ENCODE measurements at places on chromosomes 2 and 18.

- no peak for DNase-seq
These were observed 87.4 kb downstream of the SMIM21 start for GRCh38 chr18:75339936-75340605.

DNA sequence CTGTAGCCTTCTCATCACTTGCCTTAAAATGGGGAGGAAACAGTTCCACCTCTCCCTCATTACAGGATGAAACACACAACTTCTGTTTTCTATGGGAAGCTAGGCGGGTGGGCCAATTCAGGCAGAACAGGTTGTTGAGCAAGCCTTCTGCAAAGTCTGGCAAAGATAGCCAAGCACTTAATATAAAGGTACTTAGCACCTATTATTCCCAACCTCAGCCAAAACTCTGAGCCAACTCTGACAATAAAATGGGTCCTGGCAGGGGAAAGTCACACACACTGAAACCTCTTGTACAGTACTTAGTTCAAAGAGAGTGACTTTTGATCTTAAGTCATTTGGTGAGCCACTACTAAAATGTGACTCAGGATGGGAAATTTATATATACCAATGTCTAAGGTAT lies 15.8 kb upstream of the SOCS6 start:
- no peak for DNase-seq

DNA sequence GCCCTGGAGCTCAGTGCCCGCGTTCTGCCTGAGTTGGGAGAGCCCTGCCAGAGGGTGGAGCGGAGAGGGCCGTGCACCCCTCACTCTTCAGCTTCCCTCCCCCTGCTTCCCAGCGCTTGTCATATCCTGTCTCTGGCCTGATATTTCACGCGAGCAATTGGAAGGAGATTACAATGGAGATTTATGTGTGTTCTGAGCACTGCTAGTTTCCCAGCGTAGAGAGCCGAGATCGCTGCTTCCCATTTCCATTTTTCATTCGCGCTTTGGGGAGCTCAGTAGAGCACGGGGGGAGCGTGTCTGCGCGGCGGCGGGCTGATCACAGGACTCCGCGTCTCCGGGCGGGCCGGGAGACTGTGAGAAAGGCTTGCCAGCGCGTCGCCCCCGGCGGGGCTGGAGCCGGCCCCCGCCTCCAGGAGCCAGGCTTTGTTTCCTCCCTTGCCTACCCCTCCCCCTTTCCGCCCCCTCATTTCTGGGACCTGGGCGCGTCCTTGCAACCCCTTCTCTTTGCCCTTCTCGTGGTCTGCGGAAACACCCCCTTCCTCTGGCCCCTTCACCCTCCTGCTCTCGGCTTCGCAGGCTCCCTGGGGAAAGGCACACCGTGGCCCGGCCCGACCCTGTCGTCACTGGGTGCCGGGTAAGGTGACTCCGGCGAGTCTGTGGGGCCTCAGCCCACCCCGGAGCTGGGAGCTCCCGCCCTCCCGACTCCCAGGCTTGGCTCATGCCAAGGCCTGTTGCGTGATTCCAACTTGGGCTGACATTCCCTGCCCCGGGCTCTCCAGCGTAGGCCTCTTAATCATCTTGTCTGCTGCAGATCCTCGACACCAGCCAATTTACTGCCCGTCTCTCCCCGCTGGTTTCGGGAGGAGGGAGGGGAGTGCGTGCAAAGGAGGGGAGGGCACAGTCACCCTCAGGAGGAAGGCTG lies 5.8 kb downstream of the DLX2 start:
- no peak for DNase-seq

- no peak for DNase-seq
These were observed 56.3 kb downstream of the GTF3C3 start for GRCh38 chr2:196743165-196743564.

GRCh38 chr2:72895759-72896281 lies 8.6 kb downstream of the SPR start:
- no peak for DNase-seq

DNA sequence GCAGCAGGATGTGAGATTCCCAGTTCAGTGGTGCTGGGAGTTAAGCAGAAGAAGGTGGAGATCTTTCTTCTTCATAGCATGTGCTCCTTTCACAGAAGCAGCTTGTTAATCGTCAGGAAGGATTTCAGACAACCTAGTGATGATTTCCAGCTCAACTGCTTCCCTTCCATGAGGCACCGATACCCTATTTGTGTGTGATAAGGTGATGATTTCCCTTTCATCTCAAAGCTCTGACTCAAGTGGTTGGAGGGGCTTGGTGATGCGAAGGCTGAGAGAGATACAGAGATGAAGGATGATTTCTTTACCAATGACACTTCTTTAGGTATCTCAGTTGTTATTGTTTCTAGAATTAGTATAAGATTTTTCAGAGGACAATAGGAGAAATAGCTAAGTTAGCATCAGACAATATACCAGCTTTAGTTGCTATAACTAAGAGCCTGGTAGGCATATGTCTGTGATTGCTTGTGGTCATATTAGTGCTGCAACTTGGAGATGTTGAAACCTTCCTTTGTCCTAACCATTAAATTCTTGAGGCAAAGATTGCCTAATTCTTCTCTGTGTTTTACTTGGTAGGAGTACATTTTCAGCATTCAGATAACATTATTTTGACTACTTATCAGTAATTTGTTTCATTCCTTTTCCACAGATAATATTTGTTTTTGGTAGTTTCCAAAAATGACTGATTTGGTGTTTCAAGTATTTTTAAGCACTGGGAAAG lies 111.3 kb downstream of the PLCL1 start:
- DNase-seq: no peak

- no peak for DNase-seq
These were observed 41.4 kb downstream of the PDIA6 start for GRCh38 chr2:10770956-10771750.

DNA sequence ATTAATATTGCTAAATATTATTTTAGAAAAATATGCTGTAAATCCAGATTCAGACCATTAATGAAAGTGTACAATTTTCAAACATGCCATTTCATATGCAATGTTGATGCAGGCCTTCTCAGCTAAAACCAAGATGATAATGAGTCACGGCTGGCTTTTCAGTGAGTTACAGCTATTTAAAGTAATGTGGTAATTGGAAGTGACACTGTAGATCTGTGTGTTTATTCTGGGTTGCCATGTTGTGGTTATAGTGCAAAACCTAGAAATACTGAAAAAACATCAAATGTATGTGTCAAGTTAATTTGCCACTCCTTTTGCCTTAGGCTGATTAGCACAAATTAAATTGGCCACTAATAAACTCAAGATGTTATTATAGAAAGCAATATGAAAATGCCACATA lies 506.6 kb downstream of the ERBB4 start:
- DNase-seq: no peak

DNA sequence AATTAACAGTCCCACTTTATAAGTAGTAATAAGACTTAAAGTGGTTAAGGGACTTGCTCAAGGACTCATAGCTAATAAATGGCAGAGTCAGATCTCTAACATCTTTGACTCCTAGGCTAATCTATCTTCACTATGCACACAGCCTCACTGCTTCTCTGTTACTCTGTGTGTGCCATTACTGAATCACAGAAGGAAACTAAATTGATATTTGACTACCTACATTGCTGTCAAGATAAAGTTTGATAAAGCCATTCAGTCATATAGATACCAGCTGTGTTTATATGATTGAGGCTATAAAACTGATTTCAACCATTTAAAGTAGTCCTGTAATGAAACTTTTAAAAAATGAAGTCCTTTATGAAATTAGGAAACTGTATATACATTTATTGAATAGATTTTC lies 10.9 kb downstream of the SLC39A10 start:
- DNase-seq: no peak

GRCh38 chr2:125095826-125096225 lies 1070.7 kb downstream of the CNTNAP5 start:
- no peak for DNase-seq

DNA sequence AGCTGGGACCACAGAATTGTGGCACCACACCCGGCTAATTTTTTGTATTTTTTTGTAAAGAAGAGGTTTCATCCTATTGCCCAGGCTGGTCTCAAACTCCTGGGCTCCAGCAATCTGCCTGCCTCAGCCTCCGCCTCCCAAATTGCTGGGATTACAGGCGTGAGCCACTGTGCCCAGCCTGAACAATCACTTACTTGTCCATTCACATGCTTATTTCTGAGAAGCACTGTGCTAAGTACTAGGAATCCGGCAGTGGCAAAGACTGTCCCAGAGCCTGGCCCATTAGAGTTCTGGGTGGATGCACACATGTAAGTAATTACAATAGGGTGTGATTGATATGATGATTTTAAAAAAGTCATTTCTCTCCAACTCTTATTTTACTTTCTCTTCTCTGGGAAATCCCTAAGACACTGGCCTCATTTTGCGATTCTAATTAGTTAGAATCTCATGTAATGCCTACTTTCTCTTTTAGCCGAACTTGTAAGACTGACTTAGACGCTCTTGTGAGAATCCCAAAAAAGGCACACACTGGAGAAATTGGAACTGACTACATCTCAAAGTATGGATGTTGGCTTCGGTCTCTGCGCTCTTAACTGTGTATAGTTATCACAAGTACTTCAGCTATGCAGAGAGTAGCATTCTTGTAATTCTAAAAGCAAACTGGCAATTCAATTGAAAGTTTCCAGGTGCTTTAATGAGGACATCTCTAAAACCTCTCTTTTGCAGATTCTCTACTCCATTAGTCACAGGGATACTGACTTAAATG lies 567.7 kb downstream of the DCC start:
- no peak for DNase-seq

DNA sequence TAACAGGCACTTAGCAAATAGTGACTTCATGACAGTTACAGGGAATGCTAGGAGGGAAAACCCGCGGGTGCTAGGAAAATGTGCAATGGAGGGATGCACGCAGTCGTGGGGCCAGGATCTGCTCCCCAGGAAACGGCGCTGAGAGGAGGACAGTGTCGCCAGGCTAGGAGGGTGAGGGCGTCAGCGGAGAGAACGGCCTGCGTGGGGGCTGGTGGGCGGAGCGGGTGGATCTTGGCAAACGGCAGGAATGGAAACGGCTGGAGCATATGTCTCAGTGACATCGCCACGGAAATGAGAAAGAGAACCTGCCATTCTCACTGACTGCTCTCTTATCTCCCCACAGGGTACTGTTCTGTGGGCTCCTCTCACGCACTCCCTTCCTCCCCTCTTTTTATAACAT lies 478.5 kb upstream of the ID2 start:
- DNase-seq: no peak

GRCh38 chr2:177242121-177242987 lies 22.2 kb downstream of the NFE2L2 start:
- DNase-seq: peak; percentile 22

DNA sequence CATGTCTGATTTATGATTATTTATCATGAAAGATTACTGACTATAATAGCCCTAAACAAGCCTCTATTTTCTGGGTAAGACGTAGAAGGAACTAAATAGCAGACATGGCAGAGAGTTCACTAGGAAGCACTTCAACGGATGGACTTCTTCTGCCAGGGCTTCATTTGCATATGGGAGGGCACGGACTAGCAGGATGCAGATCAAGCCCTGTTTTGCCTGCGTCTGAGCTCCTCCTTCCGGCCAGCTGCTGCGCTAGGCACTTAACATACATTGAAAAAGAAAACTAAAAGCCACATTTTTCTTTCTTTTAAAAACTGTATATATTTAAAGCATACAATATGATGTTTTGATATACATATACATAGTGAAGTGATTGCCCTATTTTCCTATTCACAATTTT lies 340.0 kb upstream of the MEX3C start:
- no peak for DNase-seq

- no peak for DNase-seq
These were observed 54.7 kb upstream of the HK2 start for GRCh38 chr2:74779265-74779558.

GRCh38 chr2:69601179-69601612 lies 42.3 kb downstream of the AAK1 start:
- DNase-seq: no peak

- DNase-seq: no peak
These were observed 192.4 kb downstream of the ZBTB7C start for GRCh38 chr18:48216639-48217257.

GRCh38 chr18:59941331-59941730 lies 41.5 kb downstream of the PMAIP1 start:
- DNase-seq: no peak

Data from NCI-H2081 treated with DMSO at 0.1 percent for 48 hours (cell line).